ENCODE measurements at places on chromosomes 5 and 9. TPM values are rescaled to one million over a fixed set of nuclear protein-coding genes. Genes with fewer than 3 reads are reported as not detected.

DNA sequence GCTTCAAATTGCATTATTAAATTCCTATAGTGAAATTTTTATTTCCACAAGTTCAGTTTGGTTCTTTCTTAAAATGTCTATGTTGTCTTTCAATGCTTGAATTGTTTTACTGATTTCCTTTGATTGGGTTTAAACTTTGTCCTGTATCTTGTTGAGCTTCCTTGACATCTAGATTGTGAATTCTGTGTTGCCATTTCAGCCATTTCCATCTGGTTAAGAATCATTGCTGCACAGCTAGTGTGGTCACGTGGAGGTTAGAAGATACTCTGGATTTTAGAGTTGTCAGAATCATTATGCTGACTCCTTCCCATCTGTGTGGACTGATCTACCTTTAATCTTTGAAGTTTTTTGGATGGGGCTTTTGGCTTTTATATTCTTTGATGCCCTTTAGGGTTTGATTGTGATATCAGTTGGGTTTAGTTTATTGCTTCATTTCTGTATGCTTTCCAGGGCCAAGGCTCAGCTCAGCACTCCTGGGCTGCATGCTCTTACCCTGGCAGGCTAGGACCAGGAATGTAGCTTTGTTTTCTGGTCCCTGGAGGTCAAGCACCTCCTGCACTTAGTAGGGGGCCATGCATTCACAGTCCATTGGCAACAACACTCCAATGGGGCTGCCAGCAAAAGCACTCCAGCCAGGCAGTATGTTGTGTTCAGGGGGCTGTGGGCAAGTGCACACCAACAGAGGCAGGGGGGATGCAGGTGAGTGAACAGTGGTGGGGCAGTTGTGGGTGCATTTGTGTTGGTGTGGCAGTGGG, 141.4 kb downstream of the PRR16 start:
- H3K4me1 ChIP-seq, result peaks cover 10% of the 10 kb centered on the region
- no peak for DNase-seq
- H3K36me3 ChIP-seq, result no peaks in the 10 kb centered on the region

Gene ECM2
- 63.6 TPM for total RNA-seq

- no peaks in the 10 kb centered on the region for H3K27me3 ChIP-seq
- H3K36me3 ChIP-seq, result no peaks in the 10 kb centered on the region
- DNase-seq, result no peak
- H3K4me1 ChIP-seq, result no peaks in the 10 kb centered on the region
- H3K4me3 ChIP-seq, result no peak overlapping the region
Observed at GRCh38 chr5:61878471-61878870, 427.5 kb upstream of the KIF2A start.

DNA sequence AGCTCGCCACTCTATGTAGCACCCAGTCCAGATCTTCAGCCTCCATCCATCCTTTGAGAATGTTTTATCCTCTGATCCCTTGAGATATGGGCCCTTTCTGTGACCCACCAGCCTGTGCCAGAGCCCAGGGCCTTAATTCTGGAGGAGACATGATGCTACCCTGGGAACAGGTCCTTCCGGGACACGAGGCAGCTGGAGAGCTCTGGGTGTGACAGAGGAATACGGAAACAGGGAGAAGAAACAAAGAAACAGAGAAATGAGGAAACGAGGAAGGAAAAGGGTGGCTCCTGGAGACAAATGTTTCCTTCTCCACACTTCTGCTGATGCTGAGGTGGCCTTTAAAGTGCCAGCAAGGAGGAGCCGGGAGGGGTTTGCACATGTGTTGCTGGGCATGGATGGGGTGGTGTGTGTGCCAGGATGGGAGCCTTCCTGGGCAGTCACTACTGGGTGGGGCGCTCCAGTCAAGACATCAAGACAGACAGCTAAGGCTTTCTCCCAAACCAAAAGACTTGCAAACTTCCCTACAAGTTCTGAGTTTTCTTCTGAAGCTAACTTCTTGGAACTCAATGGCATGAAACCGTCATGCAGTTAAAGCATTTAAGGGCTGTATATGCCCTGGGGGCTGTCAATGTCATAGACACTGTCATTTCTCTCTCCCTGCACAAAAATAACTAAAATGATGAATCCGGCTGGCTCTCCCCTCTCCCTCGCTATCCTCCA, 22.8 kb upstream of the MARCHF6 start:
- H3K27me3 ChIP-seq, result no peaks in the 10 kb centered on the region
- no peaks in the 10 kb centered on the region for H3K36me3 ChIP-seq
- no peak overlapping the region for H3K4me3 ChIP-seq
- peaks cover 39% of the 10 kb centered on the region for H3K4me1 ChIP-seq
- peak overlapping the region; percentile 54 for H3K27ac ChIP-seq
- DNase-seq, result no peak

Gene ANKRD31
- 0.14 TPM for total RNA-seq

- H3K27ac ChIP-seq, result peak within 1 kb of the TSS; percentile 92
- no peaks in the 10 kb centered on the region for H3K36me3 ChIP-seq
Observed at GRCh38 chr9:134641173-134641989, at the start of gene COL5A1. Gene COL5A1, plus strand, starts transcription at chr9:134641803. Its CDS starts 385 bp downstream, at chr9:134642188.

DNA sequence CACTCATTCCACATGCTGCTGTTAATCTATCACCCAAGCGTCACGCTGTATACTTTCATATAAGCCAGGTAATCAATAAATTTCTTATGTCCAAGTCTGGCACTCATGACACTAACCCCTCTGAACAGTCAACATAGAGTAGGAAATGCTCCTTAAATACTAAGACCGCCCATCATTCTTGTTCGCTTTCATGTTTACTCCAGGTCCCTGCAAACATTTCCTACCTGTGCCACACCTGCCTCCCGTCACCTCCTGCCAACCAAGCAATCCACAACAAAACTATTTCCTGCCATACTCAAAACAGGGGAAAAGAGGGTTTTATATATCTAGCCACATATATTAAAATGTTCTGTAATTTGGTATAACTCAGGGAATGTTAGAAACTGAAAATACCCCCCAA, 39.0 kb downstream of the ZFR start:
- H3K36me3 ChIP-seq, result peaks cover 41% of the 10 kb centered on the region
- H3K27me3 ChIP-seq, result no peaks in the 10 kb centered on the region

DNA sequence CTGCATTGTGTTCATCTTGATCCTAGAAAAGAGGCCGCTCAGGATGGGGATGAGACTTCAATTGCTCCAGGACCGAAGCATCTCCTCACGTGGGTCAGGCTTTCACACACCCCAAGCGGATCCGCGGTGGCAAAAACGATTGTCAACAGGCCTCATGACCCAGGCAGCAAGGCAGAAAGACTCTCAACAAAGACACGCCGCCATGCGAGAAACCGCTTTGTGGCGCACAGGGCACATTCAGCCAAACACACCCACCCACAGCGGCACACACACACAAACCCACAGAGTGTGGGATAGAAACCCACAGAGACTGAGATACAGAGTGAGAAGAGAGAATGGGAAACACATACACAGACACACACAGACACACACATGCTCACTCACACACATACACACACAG, 483.4 kb downstream of the SPATA31A7 start:
- H3K4me3 ChIP-seq, result no peak overlapping the region
- H3K27me3 ChIP-seq, result no peaks in the 10 kb centered on the region
- DNase-seq, result no peak
- H3K27ac ChIP-seq, result no peak overlapping the region
- H3K4me1 ChIP-seq, result no peaks in the 10 kb centered on the region
- H3K36me3 ChIP-seq, result no peaks in the 10 kb centered on the region

- no peak overlapping the region for H3K27ac ChIP-seq
- no peaks in the 10 kb centered on the region for H3K36me3 ChIP-seq
- DNase-seq, result no peak
Observed at GRCh38 chr5:140611020-140611521, 21.9 kb downstream of the CD14 start.

- peak overlapping the region; percentile 94 for H3K4me3 ChIP-seq
- DNase-seq, result no peak
- H3K27me3 ChIP-seq, result no peaks in the 10 kb centered on the region
- H3K36me3 ChIP-seq, result no peaks in the 10 kb centered on the region
Observed at GRCh38 chr9:32551276-32552051, 663 bp upstream of the SMIM27 start.

Gene CDK9
- total RNA-seq, result 104 TPM

- H3K36me3 ChIP-seq, result no peaks in the 10 kb centered on the region
- H3K4me3 ChIP-seq, result no peak overlapping the region
- peaks cover 28% of the 10 kb centered on the region for H3K27me3 ChIP-seq
Observed at GRCh38 chr9:122216138-122216797, 12.5 kb downstream of the LHX6 start.

DNA sequence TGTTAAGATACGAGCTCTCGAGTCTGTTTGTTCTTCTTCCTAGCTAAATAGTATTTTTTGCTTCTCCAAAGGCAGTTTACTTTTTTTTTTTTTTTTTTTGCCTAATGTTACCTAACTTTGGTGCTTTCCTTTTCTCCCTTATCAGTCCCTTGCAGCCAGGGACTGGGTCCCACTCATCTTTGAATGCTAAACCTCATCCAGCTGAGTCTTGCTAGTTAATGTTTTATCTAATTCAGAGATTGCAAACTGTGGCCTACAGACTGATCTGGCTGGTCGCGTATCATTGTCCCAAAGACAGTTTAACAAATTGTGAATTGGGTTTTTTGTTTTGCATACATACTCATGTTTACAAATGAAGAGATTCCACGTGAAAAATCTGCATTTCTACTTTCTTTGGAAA, 95.7 kb upstream of the EFNA5 start:
- no peak overlapping the region for H3K4me3 ChIP-seq
- DNase-seq, result no peak
- no peaks in the 10 kb centered on the region for H3K27me3 ChIP-seq
- no peaks in the 10 kb centered on the region for H3K36me3 ChIP-seq

Gene PDE8B
- 59.8 TPM for total RNA-seq

Gene HCN1
- 0.21 TPM for total RNA-seq

DNA sequence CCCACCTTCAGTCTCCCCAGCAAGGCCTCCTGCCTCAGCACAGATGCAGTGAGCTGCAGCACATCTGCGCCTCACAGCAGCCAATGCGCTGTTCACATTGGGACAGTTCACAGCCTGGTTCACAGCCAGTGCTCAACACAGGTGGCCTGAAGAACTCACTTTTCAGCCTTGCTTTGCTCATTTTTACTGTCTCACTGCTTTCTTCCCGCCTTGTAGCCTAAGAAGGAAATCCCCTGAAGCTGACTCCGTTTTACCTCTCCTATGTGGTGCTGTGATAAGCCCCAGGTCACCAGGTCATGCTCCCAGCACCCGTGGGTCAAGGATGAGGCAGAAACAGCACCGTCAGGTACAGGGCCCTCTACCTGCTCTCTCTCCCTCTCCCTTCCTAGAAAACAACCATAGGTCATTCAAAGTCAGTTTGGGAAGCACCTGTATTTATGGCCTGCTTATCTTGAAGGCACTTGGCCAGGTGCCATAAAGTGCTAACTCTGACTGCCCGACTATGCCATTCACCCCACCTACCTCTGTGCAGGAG, 1.1 kb downstream of the GCNT4 start:
- peak overlapping the region; percentile 88 for H3K4me3 ChIP-seq
- no peak for DNase-seq
- H3K27ac ChIP-seq, result no peak overlapping the region
- no peaks in the 10 kb centered on the region for H3K36me3 ChIP-seq
- H3K4me1 ChIP-seq, result peaks cover 10% of the 10 kb centered on the region
- no peaks in the 10 kb centered on the region for H3K27me3 ChIP-seq

- H3K4me1 ChIP-seq, result no peaks in the 10 kb centered on the region
- no peaks in the 10 kb centered on the region for H3K36me3 ChIP-seq
- H3K4me3 ChIP-seq, result no peak overlapping the region
- no peak for DNase-seq
- no peak overlapping the region for H3K27ac ChIP-seq
- no peaks in the 10 kb centered on the region for H3K27me3 ChIP-seq
Observed at GRCh38 chr9:108078375-108078774, 588.8 kb upstream of the KLF4 start.

GRCh38 chr5:160800375-160801275, 51.4 kb downstream of the ATP10B start:
- no peak for DNase-seq
- H3K27me3 ChIP-seq, result no peaks in the 10 kb centered on the region
- no peaks in the 10 kb centered on the region for H3K4me1 ChIP-seq
- H3K27ac ChIP-seq, result no peak overlapping the region
- H3K4me3 ChIP-seq, result no peak overlapping the region

- H3K4me3 ChIP-seq, result no peak overlapping the region
- DNase-seq, result no peak
- no peak overlapping the region for H3K27ac ChIP-seq
- no peaks in the 10 kb centered on the region for H3K36me3 ChIP-seq
- peaks cover 22% of the 10 kb centered on the region for H3K4me1 ChIP-seq
Observed at GRCh38 chr9:13901176-13901575, 412.8 kb downstream of the NFIB start.

Gene BHMT2
- total RNA-seq, result 16.1 TPM

Gene PRLR
- 2.6 TPM for total RNA-seq

Gene PTCD2
- total RNA-seq, result 5.3 TPM

Gene GRM6
- not detected for total RNA-seq

DNA sequence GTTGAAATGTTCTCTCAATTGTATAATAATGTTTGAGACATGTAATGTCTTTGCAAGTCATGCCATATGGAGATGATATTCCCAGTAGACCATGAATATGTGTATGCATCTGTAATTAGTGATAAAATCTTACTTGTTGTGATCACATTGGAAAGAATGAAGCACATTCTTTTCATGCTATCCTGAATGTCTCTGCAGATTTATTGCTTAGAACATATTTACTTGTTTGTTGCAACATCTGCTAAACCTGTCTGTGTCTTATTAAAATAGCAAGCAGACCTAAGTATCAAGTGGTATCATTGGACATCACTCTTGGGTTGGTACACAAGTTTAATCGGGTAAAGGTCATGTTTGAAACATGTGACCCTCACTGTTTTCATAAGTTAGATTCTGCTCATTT, 265.5 kb upstream of the CD180 start:
- H3K27ac ChIP-seq, result no peak overlapping the region
- no peak for DNase-seq
- H3K36me3 ChIP-seq, result no peaks in the 10 kb centered on the region
- no peak overlapping the region for H3K4me3 ChIP-seq
- no peaks in the 10 kb centered on the region for H3K27me3 ChIP-seq

- no peaks in the 10 kb centered on the region for H3K36me3 ChIP-seq
- no peak overlapping the region for H3K4me3 ChIP-seq
- H3K27me3 ChIP-seq, result no peaks in the 10 kb centered on the region
- no peak for DNase-seq
- no peak overlapping the region for H3K27ac ChIP-seq
- H3K4me1 ChIP-seq, result no peaks in the 10 kb centered on the region
Observed at GRCh38 chr5:118220556-118221195, 767.7 kb downstream of the DTWD2 start.

GRCh38 chr9:33943389-33943788, 105.3 kb downstream of the UBAP2 start:
- H3K4me1 ChIP-seq, result peaks cover 11% of the 10 kb centered on the region
- DNase-seq, result no peak
